ENCODE measurements at places on chromosomes 5 and 9. TPM values are rescaled to one million over a fixed set of nuclear protein-coding genes. Genes with fewer than 3 reads are reported as not detected.

DNA sequence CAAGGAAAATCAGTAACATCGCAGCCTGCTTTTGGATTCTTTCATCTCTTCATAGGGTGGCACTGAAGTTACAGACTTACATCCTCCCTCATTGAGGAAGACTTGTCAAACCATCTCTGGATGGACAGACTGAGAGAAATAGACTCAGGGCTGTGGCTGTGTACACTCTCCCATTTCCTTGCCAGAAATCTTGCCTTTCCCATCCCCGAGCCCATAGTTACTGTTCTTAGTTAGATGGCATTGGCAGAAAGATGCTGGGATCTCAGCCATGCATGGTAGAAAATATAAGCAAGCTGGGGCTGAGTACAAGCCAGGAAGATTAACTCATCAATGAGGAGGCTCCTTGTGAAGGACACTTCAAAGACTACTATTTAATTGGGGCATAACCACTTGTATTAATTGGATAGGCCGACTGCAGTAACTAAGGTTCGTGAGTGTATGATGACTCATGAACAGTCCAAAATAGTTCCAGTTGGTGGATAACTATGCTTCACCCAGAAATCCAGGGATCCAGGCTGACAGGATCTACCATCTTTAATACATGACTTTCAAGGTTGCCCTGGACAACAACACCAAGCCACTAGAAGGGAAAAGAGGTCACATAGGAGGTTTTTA is 137.9 kb downstream of the TMEM38B start:
- no peak overlapping the region for H3K27ac ChIP-seq
- H3K4me1 ChIP-seq: no peaks in the 10 kb centered on the region
- H3K4me3 ChIP-seq: no peak overlapping the region
- peaks cover 6% of the 10 kb centered on the region for H3K27me3 ChIP-seq
- no peak for DNase-seq

- DNase-seq: no peak
- H3K4me3 ChIP-seq: no peak overlapping the region
- no peak overlapping the region for H3K27ac ChIP-seq
- H3K27me3 ChIP-seq: no peaks in the 10 kb centered on the region
- H3K4me1 ChIP-seq: peaks cover 3% of the 10 kb centered on the region
These were observed 52.1 kb upstream of the ERBIN start for GRCh38 chr5:65874241-65874640.

- H3K4me3 ChIP-seq: no peak overlapping the region
- peaks cover 43% of the 10 kb centered on the region for H3K36me3 ChIP-seq
These were observed 17.5 kb downstream of the DAP start for GRCh38 chr5:10743526-10743925.

DNA sequence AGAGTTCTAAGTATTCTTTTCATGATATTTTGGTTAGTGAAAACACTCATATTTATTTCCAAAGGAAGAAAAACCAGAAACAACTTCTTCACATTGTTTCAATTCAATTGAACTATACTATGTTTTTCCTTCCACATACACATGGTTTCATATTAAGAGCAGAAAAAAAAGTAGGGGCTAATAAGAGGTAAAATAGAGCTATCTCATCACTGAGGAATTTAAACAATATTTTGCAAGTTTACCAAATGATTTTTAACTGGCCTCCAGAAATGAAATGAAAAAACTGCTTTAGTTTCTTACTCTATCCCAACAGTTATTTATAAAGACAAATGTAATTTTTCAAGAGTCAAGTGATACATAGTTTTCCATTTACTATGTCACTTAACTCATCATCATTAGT is 233.5 kb downstream of the RFX3 start:
- peaks cover 8% of the 10 kb centered on the region for H3K36me3 ChIP-seq
- no peak overlapping the region for H3K4me3 ChIP-seq
- H3K4me1 ChIP-seq: no peaks in the 10 kb centered on the region
- DNase-seq: no peak
- H3K27me3 ChIP-seq: no peaks in the 10 kb centered on the region

- DNase-seq: no peak
- no peaks in the 10 kb centered on the region for H3K4me1 ChIP-seq
- no peak overlapping the region for H3K4me3 ChIP-seq
- no peaks in the 10 kb centered on the region for H3K36me3 ChIP-seq
- peaks cover 40% of the 10 kb centered on the region for H3K27me3 ChIP-seq
These were observed 38.8 kb upstream of the LIFR start for GRCh38 chr5:38595132-38595745.

DNA sequence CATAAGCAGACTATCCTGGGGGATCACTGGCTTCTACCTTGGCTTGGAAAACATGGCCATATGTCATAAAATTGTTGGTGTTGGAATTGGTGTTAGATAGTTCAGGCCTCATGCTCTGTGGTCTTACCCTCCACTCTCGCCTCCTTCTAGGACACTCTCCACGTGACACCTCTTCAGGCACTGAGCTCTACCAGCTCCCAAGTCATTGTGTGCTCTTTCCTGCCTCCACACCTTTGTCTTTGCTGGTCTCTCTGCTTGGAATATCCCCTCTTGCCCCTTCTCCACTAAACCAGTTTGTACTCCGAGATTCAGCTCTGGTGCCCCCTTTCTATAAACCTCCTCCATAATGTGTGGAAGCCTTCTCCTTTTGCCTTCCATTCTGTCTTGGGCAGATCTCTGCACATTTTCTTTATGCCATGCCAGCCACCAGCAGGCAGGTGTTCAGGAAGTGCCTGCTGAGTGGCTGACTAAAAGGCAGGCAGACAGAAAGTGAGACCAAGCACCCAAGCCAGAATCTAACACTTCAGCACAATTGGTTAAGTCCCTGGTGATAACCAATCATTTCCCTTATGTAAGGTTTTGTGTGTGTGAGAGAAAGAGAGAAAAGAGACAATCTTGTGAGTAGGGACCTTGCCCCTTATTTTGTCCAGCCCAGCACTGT is 37.7 kb downstream of the SAR1B start:
- H3K27ac ChIP-seq: no peak overlapping the region
- peaks cover 2% of the 10 kb centered on the region for H3K27me3 ChIP-seq
- H3K4me3 ChIP-seq: no peak overlapping the region

Gene PTPN3
- 0.12 TPM for total RNA-seq

DNA sequence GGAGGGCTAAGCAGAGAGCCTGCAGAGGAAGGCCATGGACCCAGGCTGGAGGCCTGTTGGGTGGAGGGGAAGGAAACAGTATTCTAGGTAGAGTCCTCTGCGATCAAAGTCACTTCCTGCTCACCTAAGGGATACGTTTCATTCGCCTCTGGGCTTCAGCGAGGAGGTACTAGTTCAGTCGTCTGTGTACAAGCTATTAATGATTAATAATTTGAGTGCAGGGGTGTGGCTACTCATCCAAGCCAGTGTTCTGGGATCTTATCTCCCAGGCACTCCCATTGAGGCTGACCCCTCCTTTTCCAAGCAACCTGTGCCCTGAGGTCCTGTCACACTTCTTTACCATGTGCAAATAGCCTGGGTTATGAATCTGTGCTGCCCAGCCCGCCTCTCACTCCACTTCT is 25.2 kb downstream of the RALGPS1 start:
- H3K27ac ChIP-seq: no peak overlapping the region
- H3K4me1 ChIP-seq: peaks cover 5% of the 10 kb centered on the region
- no peak for DNase-seq
- no peak overlapping the region for H3K4me3 ChIP-seq
- no peaks in the 10 kb centered on the region for H3K36me3 ChIP-seq
- no peaks in the 10 kb centered on the region for H3K27me3 ChIP-seq

Gene LCN15
- not detected for total RNA-seq

DNA sequence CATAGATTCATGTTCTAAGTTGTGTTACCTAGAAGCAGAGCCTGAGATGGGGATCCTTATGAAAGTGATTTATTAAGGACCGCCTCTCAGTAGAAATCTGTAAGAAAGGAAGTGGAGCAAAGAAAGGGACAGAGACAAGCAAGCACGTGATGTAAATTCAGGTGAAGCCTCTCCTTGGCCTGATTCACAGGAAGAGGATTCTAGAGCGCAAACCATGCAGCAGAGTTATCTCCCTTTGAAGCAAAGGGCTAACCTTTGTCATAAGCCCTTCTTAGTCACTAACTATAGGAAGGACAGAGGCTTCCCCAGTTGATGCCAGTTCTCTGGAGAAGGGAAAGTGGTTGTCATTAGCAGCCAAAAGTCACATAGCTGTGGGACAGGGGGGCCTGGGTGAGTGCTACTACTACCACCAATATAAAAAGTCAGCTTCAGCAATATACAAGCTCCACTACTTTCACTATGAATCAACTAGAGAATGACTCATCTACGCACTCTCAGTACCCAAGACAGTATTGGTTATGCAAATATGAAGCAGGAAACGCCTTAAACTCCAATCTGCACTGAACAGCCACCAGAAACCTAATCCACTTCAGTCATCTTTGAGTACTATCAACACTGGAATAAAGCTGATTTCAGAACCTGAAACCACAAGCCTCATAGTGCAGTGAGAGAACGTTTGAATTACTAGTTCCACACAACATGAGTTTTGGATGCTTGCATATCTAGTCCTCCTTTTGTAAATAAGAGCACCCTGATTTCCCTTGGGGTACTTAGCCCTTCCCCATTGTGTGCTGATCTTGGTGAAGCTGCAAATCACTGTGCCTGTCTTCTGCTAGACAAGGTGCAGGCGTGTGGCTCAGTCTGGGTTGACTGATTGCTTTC is 162.7 kb downstream of the ZNF608 start:
- H3K4me1 ChIP-seq: peaks cover 15% of the 10 kb centered on the region
- H3K4me3 ChIP-seq: no peak overlapping the region
- peaks cover 8% of the 10 kb centered on the region for H3K27me3 ChIP-seq
- no peaks in the 10 kb centered on the region for H3K36me3 ChIP-seq
- H3K27ac ChIP-seq: peak overlapping the region; percentile 22

Gene MED7
- total RNA-seq: 16.6 TPM
